Neural crest cell (in vitro differentiated cells): ENCODE measurements at places on chromosomes 1 and 21. TPM values are rescaled to one million over a fixed set of nuclear protein-coding genes. Genes with fewer than 3 reads are reported as not detected.

Gene CFAP141
- not detected in 2 replicates for total RNA-seq

Gene APCS
- total RNA-seq, result not detected in 2 replicates

Gene BEND5
- 18.0 and 18.2 TPM in 2 replicates for total RNA-seq

Gene SIM2
- total RNA-seq, result not detected in 2 replicates

Gene C1orf116
- 0.30 and 0.37 TPM in 2 replicates for total RNA-seq

Gene SLC1A7
- not detected in 2 replicates for total RNA-seq

Gene TRIM17
- total RNA-seq, result 4.7 and 6.3 TPM in 2 replicates

- H3K4me3 ChIP-seq, result no peak overlapping the region
- H3K4me1 ChIP-seq, result no peaks in the 10 kb centered on the region
- no peaks in the 10 kb centered on the region for H3K36me3 ChIP-seq
- DNase-seq, result no peak
- H3K27ac ChIP-seq, result no peak overlapping the region
- peaks cover 77% of the 10 kb centered on the region for H3K27me3 ChIP-seq
Observed at GRCh38 chr1:18015719-18016118, 91.9 kb upstream of the IGSF21 start.

DNA sequence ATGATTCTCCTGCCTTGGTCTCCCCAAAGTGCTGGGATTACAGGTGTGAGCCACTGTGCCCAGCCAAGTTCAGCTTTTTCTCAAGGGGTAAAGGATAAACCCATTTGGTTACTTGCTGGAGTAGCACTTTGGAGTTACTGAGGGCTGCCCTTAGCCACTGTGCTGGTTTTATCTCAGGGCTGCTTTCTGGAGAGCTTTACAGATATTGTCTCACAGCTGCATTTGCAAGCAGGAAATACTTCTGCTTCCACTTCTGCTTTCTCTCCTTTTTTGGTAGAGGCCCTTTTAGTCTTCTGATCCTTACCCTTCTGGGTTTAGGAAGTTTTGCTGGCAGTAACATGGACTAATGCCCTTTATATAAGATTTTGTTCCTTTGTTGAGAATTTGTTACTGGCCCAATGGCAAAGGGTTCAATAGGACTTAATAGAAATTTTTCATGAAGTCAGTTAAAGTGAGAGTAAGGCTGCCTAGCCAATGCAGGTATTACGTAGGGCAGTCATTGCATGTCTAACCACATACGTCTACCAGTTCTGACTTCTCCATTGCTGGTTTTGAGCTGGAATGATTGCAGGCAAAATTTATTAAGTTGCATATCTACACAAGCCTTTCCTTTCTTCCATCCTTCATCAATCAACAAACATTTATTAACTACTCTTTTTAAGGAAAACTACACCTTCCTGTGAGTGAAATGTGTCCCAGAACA is 24.4 kb downstream of the CAP1 start:
- peaks cover 5% of the 10 kb centered on the region for H3K4me1 ChIP-seq
- peak overlapping the region; percentile 73 for H3K27ac ChIP-seq
- no peaks in the 10 kb centered on the region for H3K27me3 ChIP-seq
- DNase-seq, result no peak

DNA sequence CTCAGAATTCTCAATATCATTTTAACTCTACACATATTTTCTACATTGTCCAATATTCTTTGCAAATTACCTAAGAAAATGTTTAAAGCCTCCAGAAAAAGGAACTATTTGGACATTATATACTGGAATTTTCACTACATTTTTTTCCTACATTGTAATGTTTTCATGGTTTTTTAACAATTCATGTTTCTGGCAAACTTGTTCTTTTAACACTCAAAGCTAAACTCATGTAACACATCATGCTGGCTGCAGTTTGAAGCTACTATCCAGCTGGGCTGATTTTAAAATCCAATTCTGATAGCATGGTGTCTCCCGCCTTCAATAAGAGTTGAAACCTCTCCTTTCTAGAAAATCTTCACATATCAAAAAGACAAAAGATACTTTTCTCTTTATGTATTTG is 52.0 kb downstream of the TGFBR3 start:
- DNase-seq, result no peak
- peaks cover 18% of the 10 kb centered on the region for H3K4me1 ChIP-seq
- no peaks in the 10 kb centered on the region for H3K36me3 ChIP-seq
- H3K4me3 ChIP-seq, result no peak overlapping the region
- no peak overlapping the region for H3K27ac ChIP-seq

DNA sequence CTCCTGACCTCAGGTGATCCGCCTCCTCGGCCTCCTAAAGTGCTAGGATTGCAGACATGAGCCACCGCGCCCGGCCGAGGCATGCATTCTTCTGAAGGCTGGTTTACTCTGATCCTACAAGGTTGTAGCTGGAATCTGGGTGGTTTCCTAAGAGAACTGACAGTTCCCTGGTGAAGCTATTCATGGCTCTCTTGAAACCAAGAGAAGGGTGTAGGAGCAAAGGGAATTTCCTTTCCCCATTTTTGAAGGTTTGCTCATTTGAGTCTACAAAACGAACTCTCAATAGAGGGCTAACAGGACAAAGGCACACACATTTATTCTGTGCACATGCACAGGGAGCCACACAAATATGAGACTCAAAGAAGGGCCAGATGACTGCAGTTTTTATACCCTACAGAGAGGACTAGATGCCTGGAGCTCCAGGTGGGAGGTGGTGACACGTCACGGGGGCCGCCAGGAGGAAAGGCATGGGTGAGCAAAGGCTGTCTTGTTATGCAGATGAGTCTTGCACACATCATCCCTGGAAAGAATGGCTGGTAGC is 49.5 kb upstream of the ERRFI1 start:
- no peak for DNase-seq
- H3K36me3 ChIP-seq, result no peaks in the 10 kb centered on the region
- H3K27me3 ChIP-seq, result no peaks in the 10 kb centered on the region
- no peak overlapping the region for H3K4me3 ChIP-seq
- peaks cover 19% of the 10 kb centered on the region for H3K4me1 ChIP-seq

DNA sequence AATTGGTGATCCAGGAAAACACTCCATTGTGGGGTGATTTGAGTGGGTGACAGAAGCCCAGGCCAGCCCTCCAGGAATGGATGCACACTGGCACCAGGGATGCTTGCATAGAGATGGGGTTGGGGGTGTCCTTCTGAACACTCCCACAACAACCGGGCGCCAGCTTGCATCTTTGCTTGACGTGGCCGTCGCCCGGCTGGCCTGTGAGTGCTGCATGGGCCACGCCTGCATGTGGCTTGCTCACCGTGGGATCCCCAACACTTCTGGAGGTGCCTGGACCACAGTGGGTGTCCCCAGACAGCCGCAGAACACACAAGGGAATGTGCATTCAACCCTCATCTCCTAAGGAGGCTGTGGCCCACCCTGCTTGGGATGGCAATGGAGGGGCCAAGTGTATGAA is 55.1 kb downstream of the SIK1 start:
- peaks cover 27% of the 10 kb centered on the region for H3K4me1 ChIP-seq
- no peak overlapping the region for H3K4me3 ChIP-seq
- DNase-seq, result no peak
- H3K27ac ChIP-seq, result no peak overlapping the region
- H3K27me3 ChIP-seq, result no peaks in the 10 kb centered on the region

- DNase-seq, result no peak
- H3K36me3 ChIP-seq, result no peaks in the 10 kb centered on the region
- peaks cover 25% of the 10 kb centered on the region for H3K4me1 ChIP-seq
- H3K27me3 ChIP-seq, result peaks cover 16% of the 10 kb centered on the region
Observed at GRCh38 chr1:243851257-243851756, 1.3 kb upstream of the AKT3 start.

DNA sequence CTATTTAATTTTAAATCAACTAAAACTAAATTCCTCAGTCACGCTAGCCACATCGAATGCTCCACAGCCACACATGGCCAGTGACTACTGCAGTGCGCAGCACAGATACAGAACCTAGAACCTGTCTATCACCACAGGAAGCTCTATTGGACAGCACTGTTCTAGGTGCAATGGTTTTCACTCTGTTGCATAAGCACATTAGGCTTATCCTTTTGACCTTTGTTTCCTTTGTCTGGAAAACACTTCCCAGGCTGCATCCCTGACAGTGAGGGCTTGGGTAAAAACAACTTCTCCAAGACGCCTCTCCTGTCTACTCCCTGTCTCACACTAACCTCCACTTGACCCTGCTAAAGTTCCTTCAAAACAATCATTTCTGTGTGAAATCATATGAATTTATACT is 33.6 kb upstream of the RAP1GAP start:
- peaks cover 42% of the 10 kb centered on the region for H3K4me1 ChIP-seq
- H3K4me3 ChIP-seq, result no peak overlapping the region
- no peak for DNase-seq
- H3K27ac ChIP-seq, result no peak overlapping the region

GRCh38 chr1:106621853-106622252 is 434.6 kb upstream of the PRMT6 start:
- DNase-seq, result no peak
- no peak overlapping the region for H3K4me3 ChIP-seq
- H3K4me1 ChIP-seq, result no peaks in the 10 kb centered on the region
- no peak overlapping the region for H3K27ac ChIP-seq
- no peaks in the 10 kb centered on the region for H3K27me3 ChIP-seq

DNA sequence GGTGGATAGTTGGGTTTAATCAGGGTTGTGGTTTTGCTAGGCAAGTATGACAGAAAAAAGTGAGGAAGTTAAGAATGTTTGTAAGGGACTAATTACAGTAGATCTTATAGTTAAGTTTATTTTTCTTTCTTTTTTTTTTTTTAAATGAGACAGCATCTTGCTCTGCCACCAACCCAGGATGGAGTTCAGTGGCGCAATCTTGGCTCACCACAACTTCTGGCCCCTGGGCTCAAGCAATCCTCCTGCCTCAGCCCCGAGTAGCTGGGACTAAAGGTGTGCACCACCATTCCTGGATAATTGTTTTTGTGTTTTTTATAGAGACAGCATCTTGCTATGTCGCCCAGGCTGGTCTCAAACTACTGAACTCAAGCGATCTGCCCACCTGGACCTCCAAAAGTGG is 41.7 kb downstream of the EYA3 start:
- H3K36me3 ChIP-seq, result peaks cover 9% of the 10 kb centered on the region
- no peaks in the 10 kb centered on the region for H3K27me3 ChIP-seq
- no peak for DNase-seq
- H3K4me3 ChIP-seq, result no peak overlapping the region

DNA sequence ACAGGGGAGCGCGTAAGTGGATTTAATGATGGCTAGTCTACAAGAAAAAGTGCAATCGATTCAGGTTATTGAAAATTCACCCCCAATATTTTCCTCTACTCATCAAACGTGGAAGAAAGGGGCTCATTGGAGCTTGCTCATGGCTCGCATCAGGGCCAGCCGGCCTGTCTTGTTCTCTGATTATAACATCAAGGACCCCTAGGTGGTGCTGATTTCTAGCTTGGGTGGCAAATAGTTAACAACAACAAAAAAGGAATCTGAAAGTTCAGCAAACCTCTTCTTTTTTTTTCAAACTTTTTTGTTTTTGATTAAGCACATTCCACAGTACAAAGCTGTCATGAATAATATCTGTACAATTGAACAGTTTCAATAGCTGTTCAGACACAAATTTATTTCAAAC is 35.8 kb upstream of the SOD1 start:
- no peaks in the 10 kb centered on the region for H3K27me3 ChIP-seq
- DNase-seq, result no peak
- H3K4me1 ChIP-seq, result peaks cover 14% of the 10 kb centered on the region
- no peaks in the 10 kb centered on the region for H3K36me3 ChIP-seq
- H3K4me3 ChIP-seq, result no peak overlapping the region

GRCh38 chr1:25526753-25527152 is 16.7 kb upstream of the LDLRAP1 start:
- no peaks in the 10 kb centered on the region for H3K36me3 ChIP-seq
- H3K4me1 ChIP-seq, result peaks cover 10% of the 10 kb centered on the region
- H3K27me3 ChIP-seq, result no peaks in the 10 kb centered on the region
- no peak for DNase-seq

DNA sequence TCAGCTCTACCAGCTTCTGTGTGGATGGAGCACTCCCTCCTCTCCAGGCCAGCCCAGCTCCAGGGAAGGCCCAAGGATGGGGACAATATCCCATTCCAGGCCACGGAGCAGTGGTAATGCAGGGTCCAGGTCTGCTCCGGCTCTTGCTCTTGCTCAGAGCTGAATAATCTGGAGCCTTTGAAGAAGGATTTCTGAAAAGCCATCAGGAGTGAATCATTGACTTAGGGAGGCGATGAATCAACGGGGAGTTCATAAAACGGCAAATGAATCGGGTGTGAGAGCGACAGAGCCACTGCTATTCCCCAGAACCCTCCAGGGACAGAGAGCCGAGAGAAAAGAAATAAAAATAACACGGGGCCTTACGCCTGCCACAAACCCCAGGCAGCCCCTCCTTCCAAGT is 7.7 kb downstream of the POU3F1 start:
- no peak overlapping the region for H3K27ac ChIP-seq
- peaks cover 46% of the 10 kb centered on the region for H3K27me3 ChIP-seq
- no peak for DNase-seq
- peaks cover 26% of the 10 kb centered on the region for H3K4me1 ChIP-seq
- peak overlapping the region; percentile 25 for H3K4me3 ChIP-seq
